ENCODE measurements at places on chromosomes 1 and 21. TPM values are rescaled to one million over a fixed set of nuclear protein-coding genes. Genes with fewer than 3 reads are reported as not detected.

Gene PRELP
- polyA plus RNA-seq: 0.01 TPM

Gene TAS1R1
- polyA plus RNA-seq: not detected

Gene EVA1C
- polyA plus RNA-seq: 10.8 TPM

Gene RYR2
- 0.01 TPM for polyA plus RNA-seq

Gene ZYG11A
- 0.40 TPM for polyA plus RNA-seq

Gene RHD
- polyA plus RNA-seq: not detected

- H3K27ac ChIP-seq: no peak overlapping the region
- DNase-seq: no peak
- no peak overlapping the region for H3K4me3 ChIP-seq
- peaks cover 6% of the 10 kb centered on the region for H3K4me1 ChIP-seq
- no peaks in the 10 kb centered on the region for H3K27me3 ChIP-seq
Observed at GRCh38 chr1:20154301-20154831, 15.2 kb downstream of the PLA2G2F start.

- no peaks in the 10 kb centered on the region for H3K36me3 ChIP-seq
- no peak overlapping the region for H3K27ac ChIP-seq
- H3K4me1 ChIP-seq: peaks cover 14% of the 10 kb centered on the region
- no peaks in the 10 kb centered on the region for H3K27me3 ChIP-seq
Observed at GRCh38 chr1:47797575-47797974, 199.6 kb downstream of the TRABD2B start.

GRCh38 chr1:86259390-86259789 is 102.8 kb upstream of the COL24A1 start:
- no peaks in the 10 kb centered on the region for H3K36me3 ChIP-seq
- H3K27ac ChIP-seq: no peak overlapping the region
- DNase-seq: no peak
- H3K4me1 ChIP-seq: no peaks in the 10 kb centered on the region
- H3K27me3 ChIP-seq: no peaks in the 10 kb centered on the region

DNA sequence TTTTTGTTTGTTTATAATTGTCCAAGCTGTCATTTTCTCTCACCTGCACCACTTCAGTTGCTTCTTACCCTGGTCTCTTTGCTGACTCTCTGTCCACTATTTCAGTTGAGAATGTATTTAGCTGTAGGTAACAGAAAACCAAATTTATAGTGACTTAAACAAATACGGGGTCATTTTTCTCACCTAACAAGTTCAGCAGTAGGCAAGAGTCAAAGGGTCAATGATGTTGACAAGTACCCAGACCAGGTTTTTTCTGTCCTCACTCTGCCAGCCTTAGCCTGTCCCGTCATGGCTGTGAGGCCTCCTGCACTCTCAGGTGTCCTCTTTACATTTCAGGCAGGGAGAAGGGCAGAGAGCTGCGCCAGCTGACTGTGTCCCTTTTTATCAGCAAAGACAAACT is 11.8 kb downstream of the RIIAD1 start:
- no peak overlapping the region for H3K4me3 ChIP-seq
- DNase-seq: no peak
- H3K27me3 ChIP-seq: no peaks in the 10 kb centered on the region
- no peaks in the 10 kb centered on the region for H3K36me3 ChIP-seq
- H3K4me1 ChIP-seq: no peaks in the 10 kb centered on the region
- H3K27ac ChIP-seq: no peak overlapping the region

DNA sequence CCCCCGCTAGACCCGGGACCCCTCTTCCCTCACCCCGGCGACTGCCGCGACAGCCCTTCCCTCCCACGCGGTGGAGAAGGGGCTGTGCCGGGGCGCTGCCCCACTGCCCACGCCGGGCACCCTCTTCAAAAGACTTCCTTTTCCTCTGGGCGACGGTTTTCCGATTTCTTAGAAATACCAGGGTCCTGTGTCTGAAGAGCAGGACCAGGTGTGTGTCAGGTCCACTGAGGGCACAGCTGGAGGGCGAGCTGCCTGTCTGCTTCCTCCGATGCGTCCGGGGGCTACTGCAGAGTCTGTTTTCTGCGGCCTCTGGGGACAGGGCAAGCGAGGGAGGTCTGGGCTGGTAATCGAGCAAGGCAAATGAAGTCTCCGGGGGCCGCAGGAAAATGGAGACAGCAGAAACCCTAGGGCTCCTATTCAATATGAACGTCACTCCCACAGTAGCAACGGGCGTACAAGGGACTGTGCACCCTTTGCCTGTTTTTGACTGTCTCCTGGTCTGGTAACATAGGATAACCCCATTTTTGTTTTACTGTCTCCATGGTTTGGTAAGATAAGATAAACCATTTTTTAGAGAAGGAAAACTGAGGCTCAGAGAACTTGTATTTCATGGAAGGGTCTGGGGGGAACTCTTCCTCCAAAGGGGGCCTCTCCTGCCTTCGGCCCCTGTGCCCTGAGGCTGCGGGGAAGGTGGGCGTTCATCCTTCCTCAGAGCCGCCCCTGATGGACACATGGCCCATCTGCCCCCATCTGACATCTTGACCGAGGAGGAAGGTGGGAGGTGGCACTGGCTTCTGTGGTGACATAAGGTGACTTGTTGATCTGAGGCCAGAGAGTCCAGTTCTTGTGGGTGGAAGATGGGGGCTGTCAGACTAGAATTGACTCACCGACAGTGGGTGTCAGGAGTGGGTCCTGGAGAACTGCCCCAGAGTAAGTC is 970 bp downstream of the TNFRSF1B start:
- no peaks in the 10 kb centered on the region for H3K36me3 ChIP-seq
- DNase-seq: no peak
- H3K4me1 ChIP-seq: no peaks in the 10 kb centered on the region
- H3K27ac ChIP-seq: no peak overlapping the region
- peaks cover 32% of the 10 kb centered on the region for H3K27me3 ChIP-seq
- no peak overlapping the region for H3K4me3 ChIP-seq

GRCh38 chr1:209720326-209720725 is 15.7 kb downstream of the HSD11B1 start:
- no peak for DNase-seq
- H3K4me3 ChIP-seq: no peak overlapping the region
- no peaks in the 10 kb centered on the region for H3K27me3 ChIP-seq

DNA sequence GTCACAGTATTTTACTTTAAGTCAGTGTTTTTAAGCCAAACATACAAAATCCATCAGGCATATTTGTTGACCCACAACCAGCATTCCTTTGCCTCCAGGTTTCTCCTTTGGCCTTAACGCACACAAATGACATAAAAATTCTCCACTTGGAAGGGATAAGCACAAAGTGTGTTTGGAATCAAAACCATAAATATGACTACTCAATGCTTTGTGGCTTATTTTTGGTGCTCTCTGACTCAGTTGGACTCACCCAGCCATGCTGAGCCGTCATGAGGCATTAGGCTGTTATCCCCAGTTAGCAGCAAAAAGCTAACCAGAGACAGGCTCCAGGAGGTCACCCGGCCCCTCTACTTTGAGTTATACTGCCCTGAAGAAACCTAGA is 948 bp downstream of the PRUNE1 start:
- peak overlapping the region; percentile 65 for H3K27ac ChIP-seq
- H3K27me3 ChIP-seq: no peaks in the 10 kb centered on the region
- H3K36me3 ChIP-seq: peaks cover 4% of the 10 kb centered on the region
- peaks cover 41% of the 10 kb centered on the region for H3K4me1 ChIP-seq

DNA sequence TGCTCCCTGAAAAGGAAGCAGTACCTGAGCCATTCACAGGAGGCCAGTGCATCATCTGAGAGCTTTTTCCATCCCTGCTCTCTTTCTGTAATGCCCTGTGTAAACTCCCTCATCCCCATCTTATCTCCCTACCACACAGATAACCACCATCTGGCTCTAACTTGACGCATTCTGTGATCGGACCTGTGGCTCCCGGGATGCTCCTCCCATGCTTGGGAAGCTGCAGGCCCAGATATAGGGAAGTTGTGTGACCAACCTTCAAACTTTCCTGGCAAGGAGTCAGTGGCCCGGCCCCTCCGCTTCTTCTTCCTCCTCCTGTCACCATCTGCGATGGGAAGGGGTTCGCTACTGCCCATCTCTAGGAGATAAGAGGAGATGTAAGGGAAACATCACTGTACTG is 21.1 kb downstream of the MKNK1 start:
- no peak overlapping the region for H3K27ac ChIP-seq
- H3K4me3 ChIP-seq: no peak overlapping the region
- H3K4me1 ChIP-seq: no peaks in the 10 kb centered on the region

DNA sequence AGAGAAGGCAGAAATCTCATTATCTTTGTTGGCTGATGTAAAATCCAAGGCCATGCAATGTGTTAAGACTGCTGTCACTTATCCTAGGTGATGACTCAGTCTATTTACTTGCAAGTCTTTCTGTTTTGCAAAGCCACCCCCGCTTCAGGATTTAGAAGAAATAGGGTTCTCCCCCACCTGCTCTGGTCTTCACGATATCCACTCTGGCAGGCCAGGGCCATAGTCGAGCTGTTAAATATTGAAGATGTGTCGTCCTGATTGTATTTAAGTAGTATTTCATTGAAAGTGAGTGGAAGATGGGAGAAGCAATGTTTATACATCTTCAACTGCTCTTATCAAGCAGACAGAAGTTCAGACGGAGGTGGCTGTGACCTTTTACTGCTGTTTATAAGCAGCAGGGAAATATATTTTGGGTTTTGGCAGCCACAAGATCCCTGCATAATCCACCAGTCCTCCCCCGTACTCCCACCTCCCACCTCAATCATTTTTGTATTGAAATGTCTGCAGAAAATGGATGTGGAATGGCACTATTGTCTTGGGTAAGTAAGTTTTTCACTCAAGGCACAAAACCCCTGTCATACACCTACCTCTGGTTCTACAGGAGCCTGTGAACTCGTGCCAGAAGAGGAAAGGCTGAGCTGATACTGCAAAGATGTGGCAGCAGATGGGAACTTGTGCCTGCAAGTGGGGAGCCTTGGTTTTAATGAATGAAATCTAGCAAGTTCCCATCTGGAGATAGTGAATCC is 117.4 kb downstream of the MRPS6 start:
- DNase-seq: no peak
- no peak overlapping the region for H3K4me3 ChIP-seq
- no peaks in the 10 kb centered on the region for H3K4me1 ChIP-seq
- no peak overlapping the region for H3K27ac ChIP-seq
- H3K27me3 ChIP-seq: no peaks in the 10 kb centered on the region
- H3K36me3 ChIP-seq: no peaks in the 10 kb centered on the region

DNA sequence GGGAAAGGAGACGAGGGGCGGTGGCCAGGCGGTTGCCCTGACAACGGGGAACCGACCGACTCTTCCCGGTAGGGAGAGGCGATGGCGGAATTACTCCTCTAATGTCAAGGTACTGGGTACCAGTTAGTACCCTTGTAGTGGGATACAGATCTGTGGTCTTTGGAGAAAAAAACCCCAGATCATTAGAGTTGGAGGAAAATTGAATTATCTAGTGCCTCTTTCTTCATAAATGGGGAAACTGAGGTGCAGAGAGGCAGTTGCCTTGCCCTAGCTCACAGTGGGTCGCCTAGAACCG is 545 bp upstream of the PEF1 start:
- H3K4me1 ChIP-seq: peaks cover 37% of the 10 kb centered on the region
- peak overlapping the region; percentile 99 for H3K27ac ChIP-seq
- no peaks in the 10 kb centered on the region for H3K36me3 ChIP-seq
- DNase-seq: no peak

- H3K27ac ChIP-seq: peak overlapping the region; percentile 65
- peaks cover 35% of the 10 kb centered on the region for H3K4me1 ChIP-seq
- H3K4me3 ChIP-seq: no peak overlapping the region
- no peaks in the 10 kb centered on the region for H3K36me3 ChIP-seq
- DNase-seq: no peak
- no peaks in the 10 kb centered on the region for H3K27me3 ChIP-seq
Observed at GRCh38 chr1:15345705-15346345, 63.9 kb upstream of the EFHD2 start.

DNA sequence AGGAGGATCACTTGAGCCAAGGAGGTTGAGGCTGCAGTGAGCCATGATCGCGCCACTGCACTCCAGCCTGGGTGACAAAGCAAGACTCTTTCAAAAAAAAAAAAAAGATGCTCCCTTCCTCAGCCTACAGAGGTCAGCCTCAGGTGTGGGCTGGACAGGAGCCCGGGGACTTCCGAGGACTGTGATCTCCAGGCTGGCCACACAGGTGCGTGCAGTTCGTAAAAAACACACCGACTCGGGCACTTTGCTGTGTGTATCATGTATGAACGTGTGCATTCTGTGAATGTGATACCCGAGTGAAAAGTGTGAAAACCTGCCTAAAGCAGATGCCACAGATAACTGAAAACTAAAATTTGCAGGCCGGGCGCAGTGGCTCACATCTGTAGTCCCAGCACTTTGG is 8.4 kb upstream of the CCDC27 start:
- H3K27me3 ChIP-seq: no peaks in the 10 kb centered on the region
- H3K36me3 ChIP-seq: peaks cover 15% of the 10 kb centered on the region
- no peak overlapping the region for H3K4me3 ChIP-seq
- H3K27ac ChIP-seq: no peak overlapping the region
- H3K4me1 ChIP-seq: peaks cover 17% of the 10 kb centered on the region

GRCh38 chr1:158646465-158646864 is 40.0 kb downstream of the SPTA1 start:
- no peak overlapping the region for H3K27ac ChIP-seq
- no peaks in the 10 kb centered on the region for H3K27me3 ChIP-seq
- DNase-seq: no peak
- H3K4me3 ChIP-seq: no peak overlapping the region
- no peaks in the 10 kb centered on the region for H3K36me3 ChIP-seq

DNA sequence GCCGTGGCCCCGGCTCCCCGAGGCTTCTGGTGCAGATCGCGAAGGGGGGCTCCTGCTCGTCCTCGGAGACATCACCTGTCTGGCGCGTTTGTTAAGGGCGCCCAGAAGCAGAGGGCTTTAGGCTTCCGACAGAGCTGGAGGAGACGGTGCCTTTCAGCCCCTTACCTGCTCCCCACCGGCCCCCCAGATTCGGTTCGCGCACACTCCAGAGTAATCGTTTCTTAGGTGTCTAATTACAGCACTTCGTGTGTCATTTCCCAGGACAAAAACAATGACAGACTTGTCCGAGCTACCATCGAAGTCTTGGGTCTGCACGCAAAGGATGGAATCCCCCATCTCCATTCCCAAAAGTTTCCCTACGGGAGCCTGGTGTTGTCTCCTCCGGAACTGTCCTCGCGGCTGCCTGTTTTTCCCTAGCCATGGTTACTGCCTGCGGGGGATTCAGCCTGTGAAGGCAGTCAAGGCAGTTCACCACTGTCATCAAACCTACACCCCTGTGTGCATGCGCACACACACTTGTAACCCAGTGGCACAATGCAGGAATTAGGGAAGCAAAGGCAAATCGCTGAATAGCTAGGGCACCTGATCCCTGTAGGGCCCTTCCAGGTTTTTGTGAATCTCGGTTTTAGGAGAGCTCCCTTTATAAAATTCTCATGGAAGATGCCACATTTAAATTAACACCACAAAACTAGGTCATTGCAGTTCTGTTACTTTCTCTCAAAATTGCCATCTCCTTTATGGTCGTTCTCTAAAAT is 738 bp upstream of the CDC42BPA start:
- DNase-seq: no peak
- no peaks in the 10 kb centered on the region for H3K36me3 ChIP-seq
- H3K4me3 ChIP-seq: peak overlapping the region; percentile 84
- H3K27me3 ChIP-seq: no peaks in the 10 kb centered on the region
- H3K27ac ChIP-seq: peak overlapping the region; percentile 66

- no peaks in the 10 kb centered on the region for H3K36me3 ChIP-seq
- H3K27ac ChIP-seq: no peak overlapping the region
- no peak for DNase-seq
- H3K4me3 ChIP-seq: no peak overlapping the region
- peaks cover 28% of the 10 kb centered on the region for H3K4me1 ChIP-seq
Observed at GRCh38 chr1:210254298-210254697, 21.7 kb downstream of the SERTAD4 start.

All from keratinocyte (primary cell).